ENCODE measurements at places on chromosomes 3 and 15.

DNA sequence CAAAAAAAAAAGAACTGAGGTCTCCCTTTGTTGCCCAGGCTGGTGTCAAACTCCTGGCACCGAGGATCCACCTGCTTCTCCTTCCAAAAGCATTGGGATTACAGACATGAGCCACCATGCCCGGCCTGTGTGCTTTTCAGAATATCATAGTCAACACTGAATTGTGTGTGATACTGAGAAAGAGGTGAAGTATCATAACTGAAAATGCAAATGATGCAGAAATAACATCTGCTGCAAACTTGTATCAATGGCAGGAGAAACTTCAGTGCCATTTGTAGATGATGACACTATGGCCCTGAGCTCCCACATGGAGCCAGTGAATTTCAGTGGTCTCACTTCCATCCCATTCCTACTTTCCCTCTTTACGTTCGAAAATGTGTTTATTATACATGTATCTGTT is 21.9 kb downstream of the IL12A start:
- no peak for DNase-seq

GRCh38 chr3:170277833-170278580 is 55.8 kb downstream of the PRKCI start:
- no peak for DNase-seq

GRCh38 chr3:72234391-72234790 is 449.4 kb upstream of the PROK2 start:
- no peak for DNase-seq

- no peak for DNase-seq
Measured at GRCh38 chr3:164450276-164450905, 627.9 kb downstream of the SI start.

- no peak for DNase-seq
Measured at GRCh38 chr3:118587037-118587741, 447.5 kb downstream of the IGSF11 start.

DNA sequence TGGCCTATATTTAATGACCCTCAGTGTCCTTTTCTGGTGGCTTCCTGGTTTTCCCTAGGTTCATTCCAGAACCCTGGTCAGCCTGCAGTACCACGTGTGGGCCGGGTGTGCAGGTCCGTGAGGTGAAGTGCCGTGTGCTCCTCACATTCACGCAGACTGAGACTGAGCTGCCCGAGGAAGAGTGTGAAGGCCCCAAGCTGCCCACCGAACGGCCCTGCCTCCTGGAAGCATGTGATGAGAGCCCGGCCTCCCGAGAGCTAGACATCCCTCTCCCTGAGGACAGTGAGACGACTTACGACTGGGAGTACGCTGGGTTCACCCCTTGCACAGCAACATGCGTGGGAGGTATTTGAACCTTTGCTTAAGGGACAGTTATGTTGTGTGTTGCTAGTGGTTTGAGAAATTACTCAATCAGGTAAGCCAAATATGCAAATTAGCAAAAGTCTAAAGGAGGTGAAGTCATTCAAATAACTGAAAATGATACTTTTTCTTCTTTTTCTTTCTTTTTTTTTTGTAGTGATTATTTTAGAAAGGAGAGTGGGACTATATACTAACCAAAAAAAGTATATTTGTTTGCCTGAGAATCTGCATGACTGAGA is 259.2 kb downstream of the ADAMTSL3 start:
- DNase-seq: no peak

GRCh38 chr3:113754494-113755159 is 7.8 kb downstream of the ATP6V1A start:
- no peak for DNase-seq

DNA sequence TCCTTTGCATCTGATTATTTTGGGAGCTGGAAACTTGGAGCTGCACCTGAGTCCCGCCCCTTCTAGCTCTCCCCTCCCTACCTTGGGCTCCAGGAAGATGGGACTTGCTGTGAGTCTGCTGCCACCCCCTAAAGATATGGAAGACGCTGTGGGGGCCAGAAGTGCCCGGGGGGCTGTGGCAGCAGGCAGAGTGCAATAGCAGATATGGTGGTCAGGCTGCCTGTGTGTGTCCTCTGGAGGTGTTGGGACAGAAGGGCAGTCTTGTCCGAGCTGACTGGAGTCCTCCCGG is 485 bp downstream of the PAK6 start:
- no peak for DNase-seq

- no peak for DNase-seq
Measured at GRCh38 chr3:45241206-45241605, 15.1 kb upstream of the TMEM158 start.

DNA sequence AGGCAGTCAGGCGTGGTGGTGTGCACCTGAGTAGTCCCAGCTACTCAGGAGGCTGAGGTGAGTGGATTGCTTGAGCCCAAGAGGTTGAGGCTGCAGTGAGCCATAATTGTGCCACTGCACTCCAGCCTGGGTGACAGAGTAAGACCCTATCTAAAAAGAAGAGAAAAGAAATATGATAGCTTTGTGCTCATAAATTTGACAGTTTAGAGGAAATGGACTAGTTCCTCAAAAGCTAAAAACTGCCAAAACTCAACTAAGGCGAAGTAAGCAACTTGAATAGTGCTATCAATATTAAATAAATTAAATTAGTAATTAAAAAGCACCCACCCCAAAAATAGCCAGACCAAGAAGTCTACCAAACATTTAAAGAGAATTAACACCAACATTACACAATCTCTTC is 24.5 kb upstream of the SLC15A2 start:
- DNase-seq: no peak

DNA sequence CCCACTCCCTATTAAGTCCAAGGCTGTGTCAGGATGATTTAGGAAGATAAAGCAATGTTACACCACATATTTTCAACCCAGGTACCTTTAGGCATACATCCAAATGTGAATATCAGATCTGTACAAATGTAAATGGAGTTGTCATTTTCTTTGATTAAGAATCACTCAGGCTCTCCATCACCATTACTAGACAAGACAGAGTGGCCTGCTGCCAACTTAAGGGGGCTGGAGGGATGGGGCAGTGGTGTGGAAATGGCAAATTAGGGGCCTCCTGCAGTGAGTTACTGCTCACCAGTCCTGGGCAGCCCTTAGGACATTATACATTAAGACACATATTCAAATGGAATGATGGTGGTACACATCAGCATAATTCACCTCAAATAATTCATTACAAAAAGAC is 211.0 kb downstream of the TNIK start:
- no peak for DNase-seq

- no peak for DNase-seq
Measured at GRCh38 chr15:28935316-28935715, 49.5 kb downstream of the APBA2 start.

All from A549 (cell line).